ENCODE measurements at places on chromosomes 6 and 20. TPM values are rescaled to one million over a fixed set of nuclear protein-coding genes. Genes with fewer than 3 reads are reported as not detected.

- DNase-seq, result no peak
Observed at GRCh38 chr20:5369629-5370028, 52.9 kb upstream of the PROKR2 start.

The ADGRF4 gene
- total RNA-seq, result not detected

DNA sequence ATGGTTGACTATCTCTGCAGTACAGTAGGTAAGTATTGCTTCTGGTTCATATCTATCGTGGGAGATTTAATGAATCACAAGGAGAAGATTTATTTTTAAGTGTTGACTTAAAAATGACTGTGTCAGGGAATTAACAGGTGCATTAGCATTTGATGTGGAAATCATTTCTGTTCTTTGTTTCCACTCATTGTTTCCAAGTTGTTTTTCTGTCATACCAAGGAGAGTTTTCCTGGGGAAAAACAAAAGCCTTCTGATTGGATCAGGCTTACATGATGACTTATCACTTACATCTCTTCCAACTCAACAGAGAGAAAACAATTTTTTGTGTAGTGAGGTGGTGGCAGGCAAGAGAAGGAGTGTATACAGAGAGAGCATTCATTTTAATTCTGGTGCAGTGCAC, 686.4 kb downstream of the HTR1B start:
- DNase-seq, result no peak

The OVOL2 gene
- 0.41 TPM for total RNA-seq

The HFE gene
- total RNA-seq, result 1.9 TPM
